Activated CD4-positive, alpha-beta T cell treated with anti-CD3 and anti-CD28 coated beads, Interleukin-2, amount 50 U/mL, for 16 hours (primary cell): ENCODE measurements at places on chromosomes 3 and 15.

- no peak for DNase-seq
Observed at GRCh38 chr3:66755924-66756323, 242.2 kb upstream of the KBTBD8 start.

DNA sequence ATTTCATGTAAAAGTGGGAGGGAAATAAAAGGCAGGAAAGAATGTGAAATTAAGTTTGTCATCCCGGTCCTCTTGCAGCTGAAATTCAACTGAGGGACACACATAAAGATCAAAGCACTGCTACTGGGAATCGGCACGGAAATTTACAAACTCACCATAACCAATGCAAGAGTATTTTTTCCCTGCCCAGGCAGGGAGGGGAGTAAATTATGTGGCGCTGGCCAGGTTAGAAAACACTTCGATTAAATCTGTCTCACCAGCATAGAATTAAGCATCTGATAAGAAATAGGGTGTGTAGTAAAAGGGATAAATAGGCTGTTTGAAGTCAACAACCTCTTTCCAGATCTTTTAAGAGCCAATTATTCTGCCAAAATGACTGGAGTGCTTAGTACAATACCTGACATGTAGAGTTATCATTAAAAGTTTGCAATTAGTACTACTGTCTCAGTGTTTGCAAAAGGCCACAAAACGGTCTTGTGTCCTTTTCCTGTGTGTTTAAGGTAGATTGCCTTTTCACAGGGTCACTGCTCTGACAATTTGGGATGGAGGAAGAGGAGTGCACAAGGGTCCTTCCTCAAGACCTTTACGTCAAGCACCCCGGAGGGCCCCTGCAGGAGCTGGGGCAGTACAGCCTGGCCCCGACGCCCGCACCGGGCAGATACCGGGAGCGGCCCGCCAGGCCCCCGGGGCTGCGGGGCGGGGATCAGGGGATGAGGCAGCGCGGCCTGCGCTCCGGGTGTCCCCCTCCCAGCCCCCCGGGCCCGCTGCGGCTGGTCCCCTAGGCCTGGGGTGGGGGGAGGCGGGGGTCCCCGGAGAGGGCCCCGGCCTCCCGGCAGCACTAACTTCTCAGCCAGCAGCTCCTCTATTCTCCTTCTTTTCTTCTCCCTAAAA is 651 bp downstream of the UBA3 start:
- no peak for DNase-seq

DNA sequence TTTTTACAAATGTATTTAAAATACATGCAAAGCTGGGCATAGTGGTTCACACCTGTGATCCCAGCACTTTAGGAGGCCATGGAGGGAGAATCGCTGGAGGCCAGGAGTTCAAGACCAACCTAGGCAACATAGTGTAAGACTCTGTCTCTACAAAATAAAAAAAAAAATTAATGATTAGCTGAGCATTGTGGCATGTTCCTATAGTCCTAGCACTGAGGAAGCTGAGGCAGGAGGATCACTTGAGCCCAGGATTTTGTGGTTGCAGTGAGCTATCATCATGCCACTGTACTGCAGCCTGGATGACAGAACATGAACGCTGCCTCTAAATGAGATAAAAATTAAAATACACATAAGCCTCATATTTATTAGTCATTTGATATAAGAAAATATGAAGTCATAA is 142.8 kb downstream of the TCF12 start:
- no peak for DNase-seq

GRCh38 chr3:38387862-38388261 is 41.3 kb downstream of the XYLB start:
- no peak for DNase-seq

GRCh38 chr3:156093964-156094363 is 26.4 kb upstream of the KCNAB1 start:
- DNase-seq = no peak
